Activated CD4-positive, alpha-beta T cell treated with anti-CD3 and anti-CD28 coated beads for 48 hours (primary cell): ENCODE measurements at places on chromosomes 6 and 20.

- no peak for DNase-seq
These were observed 40.9 kb upstream of the GCM1 start for GRCh38 chr6:53189554-53189953.

DNA sequence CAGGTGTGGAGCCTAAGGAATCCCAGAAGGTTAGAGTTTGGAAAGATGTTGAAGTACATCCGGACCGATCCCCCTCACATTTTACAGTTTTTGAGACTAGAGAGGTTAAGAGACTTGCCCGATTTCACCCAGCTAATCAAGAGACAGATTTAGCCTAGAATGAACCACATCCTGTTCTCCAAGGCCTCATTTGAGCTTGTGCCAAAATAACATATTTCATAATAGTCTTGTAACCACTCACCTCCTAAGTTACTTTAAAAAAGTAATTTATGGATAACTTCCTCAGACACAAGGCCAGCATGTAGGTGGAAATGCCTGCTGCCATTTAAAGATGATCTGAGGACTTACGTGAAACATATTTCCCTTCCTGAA, 39.8 kb upstream of the ARHGAP18 start:
- DNase-seq, result no peak

GRCh38 chr20:35319871-35320197, 27.6 kb upstream of the FAM83C start:
- no peak for DNase-seq

DNA sequence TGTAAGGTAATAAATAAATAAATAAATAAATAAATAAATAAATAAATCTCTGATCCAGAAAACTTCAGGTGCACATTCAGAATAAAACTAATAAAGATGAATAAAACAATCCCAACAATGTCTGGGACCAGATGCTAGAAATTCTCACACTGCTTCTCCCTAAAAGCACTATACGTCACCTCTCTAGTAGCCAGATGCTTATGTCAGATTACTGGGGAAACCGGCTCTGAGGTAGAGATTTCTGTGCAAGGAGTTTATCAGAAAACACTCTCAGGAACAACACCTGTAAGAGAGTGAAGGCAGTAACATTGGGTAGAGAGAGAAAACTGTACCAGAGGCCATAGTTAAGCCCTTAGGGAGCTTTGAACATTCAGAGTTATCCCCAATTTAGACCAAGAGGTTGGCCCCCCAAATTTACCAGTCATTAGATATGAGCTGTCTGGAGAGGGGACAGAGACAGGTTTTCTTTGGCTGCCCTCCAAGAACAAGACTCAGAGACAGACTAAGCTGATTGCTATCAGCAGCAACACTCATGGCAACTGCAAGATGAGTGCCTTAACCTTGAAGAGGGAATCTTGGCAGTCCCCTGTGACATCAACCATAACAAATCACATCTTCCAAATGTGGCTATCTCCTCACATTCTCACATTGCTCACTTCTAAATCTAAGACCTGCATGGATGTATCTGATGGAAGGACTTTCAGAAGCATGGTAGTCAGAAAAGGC, 151.2 kb upstream of the BMP5 start:
- DNase-seq, result no peak

DNA sequence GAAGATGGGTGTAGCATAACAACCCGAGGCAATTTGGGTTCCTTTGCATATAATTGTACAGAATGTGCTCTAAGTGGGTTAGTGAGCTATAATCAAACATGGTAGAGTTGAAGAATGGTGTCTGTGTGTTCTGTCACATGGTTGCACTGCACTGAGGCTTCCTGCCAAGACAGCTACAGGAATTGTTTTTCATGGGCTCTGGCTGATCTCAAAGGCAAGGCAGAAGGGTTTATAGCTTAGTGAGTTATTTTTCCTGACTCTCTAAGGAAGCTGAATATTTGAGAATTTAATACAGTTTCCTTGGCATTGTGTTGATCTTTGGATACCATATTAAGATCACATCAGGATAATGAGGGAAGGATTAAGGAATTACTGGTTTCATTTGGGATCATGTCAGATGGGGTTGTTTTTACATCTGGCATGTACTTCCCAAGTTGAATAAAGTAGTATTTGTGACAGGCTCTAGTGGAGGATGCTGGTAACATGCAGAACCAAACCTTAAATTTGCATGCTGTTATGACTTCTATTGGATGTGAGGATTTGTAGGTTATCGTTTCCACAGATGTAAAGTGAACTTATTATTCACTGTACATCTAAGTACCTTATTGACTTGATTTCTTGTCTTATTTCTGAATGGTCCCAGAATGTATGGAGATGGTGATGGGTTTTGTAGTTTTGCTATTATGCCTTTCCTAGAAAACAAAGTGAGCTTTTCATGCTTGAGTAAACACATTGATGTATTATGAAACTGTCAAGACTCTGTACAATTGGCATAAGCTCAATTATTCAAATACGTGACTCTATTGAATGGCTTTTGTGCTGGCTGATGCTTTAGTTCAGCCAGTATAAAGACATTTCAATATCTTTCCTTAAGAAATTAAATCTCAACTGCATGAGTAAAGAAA, 43.3 kb downstream of the LRRC1 start:
- DNase-seq, result no peak

DNA sequence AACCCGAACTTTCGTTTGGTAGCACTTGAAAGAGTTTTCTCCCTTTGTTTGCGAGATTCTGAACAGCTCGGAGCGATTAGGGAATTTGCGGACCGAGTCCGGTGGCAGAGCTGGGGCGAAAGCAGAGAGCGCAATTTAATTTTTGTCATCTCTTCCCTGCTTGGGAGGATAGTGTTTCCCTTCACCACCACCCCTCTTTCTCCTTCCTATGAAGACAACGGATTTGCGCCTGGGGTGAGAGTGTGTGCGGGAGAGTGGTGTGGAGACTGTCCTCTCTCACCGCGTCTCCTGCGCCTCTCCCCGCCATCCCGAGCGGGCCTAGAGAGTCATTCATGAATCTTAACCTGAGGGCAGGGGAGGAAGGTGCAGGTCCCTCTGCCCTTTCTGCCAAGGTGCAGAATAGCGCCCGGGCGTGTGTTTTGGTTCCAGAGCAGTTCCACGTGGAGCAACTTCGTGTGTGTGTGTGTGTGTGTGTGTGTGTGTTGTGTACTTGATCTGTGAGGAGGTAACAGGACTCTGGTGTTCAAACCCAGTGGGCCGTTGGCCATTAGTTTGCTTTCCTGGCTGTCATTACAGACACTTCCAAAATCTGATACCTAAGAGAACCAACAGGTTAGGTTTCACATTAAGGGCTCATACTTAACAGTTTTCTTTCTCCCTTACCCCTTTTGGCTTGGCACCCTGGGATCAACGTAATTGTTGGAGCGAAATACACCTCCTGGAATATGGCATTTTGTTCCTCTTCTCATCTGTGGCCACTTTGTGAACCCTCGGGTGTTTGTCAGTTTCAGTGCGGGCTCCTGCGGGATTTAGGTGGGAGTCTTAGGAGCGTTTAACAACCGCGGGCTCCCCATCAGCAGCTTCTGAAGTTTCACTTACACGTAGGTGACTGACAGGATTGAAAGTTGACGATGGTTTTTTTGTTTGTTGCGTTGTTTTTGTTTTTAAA, 1.8 kb downstream of the EYA4 start:
- peak; percentile 4 for DNase-seq

- DNase-seq, result no peak
These were observed 96.2 kb upstream of the TOP1 start for GRCh38 chr20:40932436-40932835.

DNA sequence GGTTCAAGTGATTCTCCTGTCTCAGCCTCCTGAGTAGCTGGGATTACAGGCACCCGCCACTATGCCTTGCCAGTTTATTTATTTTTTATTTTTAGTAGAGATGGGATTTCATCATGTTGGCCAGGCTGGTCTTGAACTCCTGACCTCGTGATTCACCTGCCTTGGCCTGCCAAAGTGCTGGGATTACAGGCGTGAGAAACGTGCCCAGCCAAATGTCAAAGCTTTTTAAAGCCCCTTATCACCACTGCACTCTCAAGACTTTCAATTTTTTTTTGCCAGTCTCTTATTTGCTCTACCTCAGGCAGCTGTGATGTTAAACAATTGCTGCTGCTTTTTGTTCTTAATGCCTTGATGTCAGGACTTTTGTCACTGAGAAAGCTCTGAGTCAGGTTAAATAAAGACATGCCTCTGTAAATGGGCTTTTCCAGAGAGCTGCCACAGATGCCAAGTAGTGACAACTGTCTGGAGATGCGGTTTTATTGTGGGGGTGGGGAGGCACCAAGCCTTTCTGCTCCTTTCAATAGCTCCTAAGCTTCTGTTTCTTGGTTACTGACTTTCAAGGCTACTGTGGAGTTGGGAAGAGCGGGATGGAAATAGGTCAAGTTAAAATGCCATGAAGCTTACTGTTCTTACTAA, 29.2 kb downstream of the RSPH3 start:
- no peak for DNase-seq
